NCI-H1436 (cell line): ENCODE measurements at places on chromosomes 12 and 14.

GRCh38 chr14:45185100-45185814 lies 49.5 kb downstream of the FANCM start:
- DNase-seq = no peak

- DNase-seq = no peak
These were observed 158.7 kb downstream of the METTL25 start for GRCh38 chr12:82517027-82517426.

GRCh38 chr12:94258593-94258992 lies 110.2 kb downstream of the PLXNC1 start:
- no peak for DNase-seq

- no peak for DNase-seq
These were observed 48.4 kb upstream of the TMTC2 start for GRCh38 chr12:82638324-82638723.

DNA sequence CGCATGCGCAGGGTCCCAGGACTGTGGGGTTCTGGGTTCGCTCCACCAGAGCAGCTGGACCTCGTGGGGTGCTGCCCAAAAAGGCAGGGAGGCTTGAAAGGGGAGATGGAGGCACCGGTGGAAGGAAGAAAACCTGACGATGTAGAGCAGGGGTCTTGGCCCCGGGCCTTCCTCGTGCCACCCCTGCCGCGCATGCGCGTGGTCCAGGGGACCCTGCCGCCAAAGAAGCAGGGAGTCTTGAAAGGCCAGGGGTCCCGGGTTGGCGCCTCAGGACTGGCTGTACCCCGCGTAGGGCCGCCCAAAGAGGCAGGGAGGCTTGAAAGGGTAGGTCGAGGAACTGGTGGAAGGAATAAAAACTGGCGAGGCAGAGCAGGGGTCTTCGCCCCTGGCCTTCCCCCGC lies 321.0 kb downstream of the ALG10 start:
- no peak for DNase-seq

DNA sequence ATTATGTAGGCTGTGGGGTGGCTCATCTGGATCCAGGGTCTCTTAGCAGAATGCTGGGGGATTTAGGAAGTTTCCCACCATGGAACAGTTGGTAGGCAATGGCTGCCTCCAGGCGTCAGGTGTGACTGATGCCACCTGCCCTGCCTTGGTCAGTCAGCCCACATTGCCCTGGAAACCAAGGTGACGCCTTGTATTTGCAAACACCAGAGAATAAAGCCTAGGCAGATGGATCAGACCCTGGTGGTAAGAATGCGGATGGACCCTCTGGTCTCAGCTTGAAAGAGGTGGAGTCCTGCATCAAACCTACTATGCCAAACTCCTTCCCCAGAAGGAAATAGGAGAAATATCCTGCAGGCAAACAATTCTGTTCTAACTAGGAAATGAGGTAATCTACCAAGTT lies 38.2 kb downstream of the NCKAP5L start:
- DNase-seq = no peak

DNA sequence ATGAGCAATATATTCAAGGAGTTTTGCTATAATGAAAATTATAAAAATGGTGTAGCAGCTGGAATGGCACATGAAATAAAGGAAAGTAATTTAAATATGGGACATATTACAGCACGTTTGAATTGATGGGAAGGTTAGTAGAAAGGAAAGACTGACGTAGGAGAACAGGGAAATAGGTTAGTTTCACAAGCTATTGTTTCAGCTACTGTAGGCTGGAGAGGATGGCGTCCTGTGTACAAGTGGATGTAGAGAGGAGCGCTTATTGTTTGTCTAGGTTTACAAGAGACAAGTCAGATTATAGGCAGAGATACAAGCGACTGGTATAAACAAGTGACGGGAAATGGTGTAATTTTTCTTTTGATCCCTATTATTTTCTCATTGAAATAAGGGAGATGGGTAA lies 431.2 kb upstream of the PDE3A start:
- DNase-seq = no peak

- no peak for DNase-seq
These were observed 51.5 kb downstream of the ST8SIA1 start for GRCh38 chr12:22283006-22283506.

GRCh38 chr14:96055065-96055752 lies 16.0 kb downstream of the C14orf132 start:
- no peak for DNase-seq

DNA sequence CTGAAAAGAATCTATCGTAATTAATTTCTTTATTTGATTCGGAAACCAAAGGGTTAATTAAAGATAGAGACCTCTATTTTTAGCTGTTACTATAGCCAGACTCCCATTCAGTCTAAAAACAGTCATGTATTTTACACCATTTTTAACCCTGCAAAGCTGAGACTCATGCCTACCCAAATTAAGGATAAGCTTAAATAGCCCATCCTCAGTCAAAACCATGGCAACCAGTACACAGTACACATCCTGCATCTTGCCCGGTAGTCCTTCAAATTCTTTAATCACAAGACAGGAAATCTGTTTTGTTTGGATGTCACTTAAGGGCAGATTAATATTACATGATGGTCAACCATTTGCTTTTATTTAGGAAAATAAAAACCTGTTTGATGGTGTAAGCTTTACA lies 25.5 kb upstream of the KCNK10 start:
- DNase-seq = no peak

- no peak for DNase-seq
These were observed 172.4 kb downstream of the EMP1 start for GRCh38 chr12:13368971-13369370.

GRCh38 chr12:130431176-130431575 lies 93.5 kb downstream of the PIWIL1 start:
- DNase-seq = no peak

DNA sequence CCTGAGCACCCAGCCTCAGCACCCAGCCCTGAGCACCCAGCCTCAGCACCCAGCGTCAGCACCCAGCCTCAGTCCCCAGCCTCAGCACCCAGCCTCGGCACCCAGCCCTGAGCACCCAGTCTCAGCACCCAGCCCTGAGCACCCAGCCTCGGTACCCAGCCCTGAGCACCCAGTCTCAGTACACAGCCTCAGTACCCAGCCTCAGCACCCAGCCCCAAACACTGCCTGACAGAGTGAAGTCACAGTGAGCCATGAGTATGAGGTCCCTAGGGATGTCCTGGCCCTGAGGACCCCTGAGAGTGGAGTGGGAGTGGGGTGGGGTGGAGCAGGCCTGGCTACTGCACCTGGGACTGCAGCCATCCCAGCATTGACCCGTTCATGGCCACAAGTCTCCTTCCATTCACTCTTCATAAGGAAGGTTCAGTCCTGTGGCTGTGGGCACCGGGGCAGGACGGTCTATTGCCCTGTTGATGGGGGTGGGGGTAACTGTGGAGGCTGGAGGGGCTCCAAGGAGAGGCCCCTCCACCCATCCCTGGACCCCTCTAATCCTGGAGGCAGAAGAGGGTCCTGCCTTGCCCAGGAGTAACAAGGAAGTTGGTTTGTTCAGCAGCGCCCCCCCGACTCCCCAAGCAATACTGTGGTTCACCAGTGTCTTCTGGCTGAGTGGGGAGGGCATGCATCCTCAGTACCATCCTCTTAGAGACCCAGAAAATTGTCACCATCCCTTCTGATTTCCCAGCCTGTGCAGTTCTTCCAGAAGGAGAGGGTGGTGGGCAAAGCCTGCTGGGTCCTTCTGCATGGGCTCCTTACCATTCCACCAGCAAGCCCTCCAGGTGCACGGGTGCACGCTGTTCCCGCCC lies 140.5 kb downstream of the ADGRD1 start:
- no peak for DNase-seq

DNA sequence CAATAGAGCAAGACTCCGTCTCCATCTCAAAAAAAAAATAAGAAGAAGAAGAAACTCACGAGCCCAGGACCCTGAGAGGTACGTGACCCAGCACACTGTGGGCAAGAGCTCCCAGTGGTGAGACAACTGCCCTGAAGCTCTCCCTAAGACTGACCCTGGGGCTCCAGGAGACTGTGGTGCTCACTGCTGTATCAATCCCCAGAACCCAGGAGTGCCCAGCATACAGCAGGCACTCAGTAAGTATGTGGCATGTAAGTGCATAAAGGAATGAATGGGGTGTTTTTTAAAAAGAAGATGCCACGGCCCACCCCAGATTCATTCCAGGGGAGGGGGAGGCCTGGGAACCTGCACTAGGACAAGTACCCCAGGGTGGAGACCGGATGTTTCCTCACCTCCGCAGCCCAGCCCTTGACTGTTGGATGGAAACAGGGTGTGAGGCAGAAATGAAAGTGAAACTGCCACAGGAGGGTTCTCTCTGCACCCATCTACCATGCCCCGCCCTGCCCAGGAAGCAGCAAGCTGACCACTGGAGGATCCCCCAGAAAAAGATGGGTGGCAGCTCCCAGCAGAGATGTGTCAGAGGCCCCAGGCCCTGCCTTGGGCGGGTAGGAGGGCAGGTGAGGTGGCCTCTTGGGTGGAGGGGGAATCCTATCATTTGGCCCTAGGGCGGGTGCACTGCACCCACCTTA lies 12.2 kb downstream of the ITPK1 start:
- DNase-seq = no peak

DNA sequence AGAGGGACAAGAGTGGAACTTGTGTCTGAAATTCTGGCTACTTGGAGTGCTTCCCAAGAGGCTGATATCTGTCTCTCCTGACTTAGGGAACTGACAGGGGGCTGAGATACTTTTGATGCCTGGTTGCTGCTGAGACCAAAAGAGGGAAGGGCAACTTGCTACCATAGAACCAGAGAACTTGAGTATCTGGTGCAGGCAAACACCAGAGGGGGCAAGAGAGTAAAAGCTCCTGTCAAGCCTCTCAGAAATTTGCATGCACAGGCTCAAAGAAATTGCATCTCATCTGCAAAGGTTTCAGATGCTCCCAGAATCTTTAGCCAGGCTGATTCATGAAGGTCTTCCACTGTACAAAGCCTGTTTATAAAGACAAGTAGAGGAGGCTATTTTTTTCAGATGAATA lies 391.3 kb upstream of the FOXG1 start:
- peak; percentile 1 for DNase-seq

DNA sequence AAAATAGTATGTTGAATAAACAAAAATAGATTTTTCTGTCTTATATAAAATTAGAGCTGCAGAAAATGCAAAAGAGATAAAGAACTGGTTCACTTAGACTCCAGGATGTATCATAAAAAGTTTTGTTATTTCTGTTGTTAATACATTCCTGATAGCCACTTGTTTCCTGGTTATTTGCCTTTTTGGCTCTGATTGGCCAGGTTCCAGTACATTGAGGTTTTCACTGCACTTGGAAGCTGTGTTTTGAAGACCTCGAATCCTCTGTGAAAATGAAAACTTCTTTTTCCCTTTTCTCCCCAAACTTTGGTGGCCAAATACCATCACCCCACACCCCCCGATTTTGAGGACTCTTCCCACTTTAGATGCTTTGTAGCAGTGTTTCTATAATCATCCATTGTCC lies 525.3 kb downstream of the MED13L start:
- no peak for DNase-seq

DNA sequence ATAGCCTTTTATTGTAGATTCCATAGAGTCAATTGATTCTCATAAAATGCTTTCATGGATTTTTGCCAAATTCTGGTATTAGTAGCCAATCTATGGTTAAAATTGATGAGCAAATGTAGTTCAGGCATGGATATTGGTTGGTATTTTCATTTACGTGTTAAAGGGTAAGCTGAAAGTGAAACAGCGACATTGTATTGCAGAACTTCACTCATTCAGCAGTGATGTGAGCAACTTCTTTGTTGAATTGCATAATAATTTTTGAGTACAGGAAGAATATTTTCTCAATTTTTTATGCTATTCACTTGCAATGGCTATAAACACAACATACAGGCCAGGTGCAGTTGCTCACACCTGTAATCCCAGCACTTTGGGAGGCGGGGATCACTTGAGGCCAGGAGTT lies 24.2 kb upstream of the FAM222A start:
- DNase-seq = no peak

GRCh38 chr12:109611223-109611622 lies 37.6 kb downstream of the MVK start:
- DNase-seq = no peak

GRCh38 chr14:37589715-37590427 lies 5.2 kb downstream of the FOXA1 start:
- no peak for DNase-seq

- no peak for DNase-seq
These were observed 24.4 kb downstream of the PITPNM2 start for GRCh38 chr12:123126294-123127181.

- no peak for DNase-seq
These were observed 193.6 kb upstream of the NUDT4 start for GRCh38 chr12:93183940-93184671.

- no peak for DNase-seq
These were observed 803.5 kb downstream of the FLRT2 start for GRCh38 chr14:86333493-86333892.

DNA sequence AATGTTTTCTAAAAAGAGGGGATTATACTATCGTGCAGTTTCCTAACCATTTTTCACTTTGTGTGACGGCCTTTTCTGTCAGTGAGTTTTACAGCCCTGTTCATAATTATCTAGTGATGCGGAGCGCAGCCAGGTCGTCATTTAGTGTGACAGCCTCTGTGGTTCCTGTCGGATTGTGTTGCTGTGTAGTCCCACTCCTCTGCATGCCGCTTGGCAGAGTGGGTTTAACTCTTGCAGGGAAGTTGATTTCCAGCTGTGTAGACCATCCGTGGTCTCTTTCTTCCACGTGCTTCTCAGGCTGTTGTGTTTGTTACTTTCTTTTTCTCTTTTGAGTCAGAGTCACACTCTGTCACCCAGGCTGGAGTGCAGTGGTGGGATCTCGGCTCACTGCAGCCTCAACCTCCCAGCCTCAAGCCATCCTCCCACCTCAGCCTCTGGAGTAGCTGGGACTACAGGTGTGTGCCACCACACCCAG lies 8.6 kb downstream of the RAN start:
- no peak for DNase-seq

DNA sequence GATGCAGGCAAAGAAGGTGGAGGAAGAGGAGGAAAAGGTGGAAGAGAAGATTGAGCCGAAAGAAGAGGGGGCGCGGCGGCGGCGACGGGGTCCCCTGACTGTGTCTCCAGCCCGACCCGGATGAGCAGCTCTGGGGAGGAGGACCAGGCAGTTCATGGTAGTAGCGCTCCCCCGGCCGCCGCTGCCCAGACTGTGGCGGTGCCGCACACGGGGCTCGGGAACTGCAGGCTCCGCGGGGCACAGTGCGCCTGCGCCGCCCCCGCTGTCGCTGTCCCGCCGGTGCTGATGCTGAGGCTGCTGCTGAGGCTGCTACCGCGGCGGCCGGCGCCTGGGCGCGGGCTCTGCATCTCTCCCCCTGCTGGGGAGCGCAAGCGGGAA lies at the start of gene KCNH5:
KCNH5 (minus strand) TSS at position 225 of the 378 bp plus-strand sequence. CDS start 272 bp downstream, outside the sequence.
- DNase-seq = peak; percentile 37

DNA sequence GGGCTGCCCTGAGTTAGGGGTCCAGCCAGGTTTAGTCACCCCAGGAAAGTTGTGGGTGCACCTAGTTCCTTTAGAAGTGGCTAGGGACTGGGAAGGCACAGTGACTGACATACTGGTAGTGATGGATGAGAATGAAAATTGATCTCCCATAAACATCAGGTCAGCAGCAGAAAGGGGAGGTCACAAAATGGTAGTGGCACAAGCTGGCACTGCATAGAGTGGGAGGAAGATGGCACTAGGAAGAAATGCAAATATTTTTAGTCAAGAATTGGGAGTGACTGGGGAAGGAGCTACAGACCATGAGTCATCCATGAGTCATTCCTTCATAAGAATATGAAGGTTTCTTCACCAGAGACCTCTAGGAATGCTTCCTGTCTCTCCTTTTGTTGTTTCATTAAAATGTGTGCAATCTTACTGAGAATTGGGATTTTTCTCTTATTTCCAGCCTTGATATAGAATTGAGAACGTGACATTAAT lies 198.3 kb upstream of the AMIGO2 start:
- DNase-seq = no peak

- no peak for DNase-seq
These were observed at the start of gene PTPRR for GRCh38 chr12:70920251-70920851. TSS of gene PTPRR (minus strand) at chr12:70920738. CDS start at chr12:70920390, 348 bp downstream.

- no peak for DNase-seq
These were observed 52.2 kb downstream of the CHST11 start for GRCh38 chr12:104508752-104509446.
